ENCODE measurements at places on chromosomes 12 and 14.

GRCh38 chr12:52726451-52726850, 23.1 kb upstream of the KRT77 start:
- no peak for DNase-seq

- DNase-seq: no peak
Observed at GRCh38 chr14:72946491-72946890, 20.2 kb downstream of the DCAF4 start.

DNA sequence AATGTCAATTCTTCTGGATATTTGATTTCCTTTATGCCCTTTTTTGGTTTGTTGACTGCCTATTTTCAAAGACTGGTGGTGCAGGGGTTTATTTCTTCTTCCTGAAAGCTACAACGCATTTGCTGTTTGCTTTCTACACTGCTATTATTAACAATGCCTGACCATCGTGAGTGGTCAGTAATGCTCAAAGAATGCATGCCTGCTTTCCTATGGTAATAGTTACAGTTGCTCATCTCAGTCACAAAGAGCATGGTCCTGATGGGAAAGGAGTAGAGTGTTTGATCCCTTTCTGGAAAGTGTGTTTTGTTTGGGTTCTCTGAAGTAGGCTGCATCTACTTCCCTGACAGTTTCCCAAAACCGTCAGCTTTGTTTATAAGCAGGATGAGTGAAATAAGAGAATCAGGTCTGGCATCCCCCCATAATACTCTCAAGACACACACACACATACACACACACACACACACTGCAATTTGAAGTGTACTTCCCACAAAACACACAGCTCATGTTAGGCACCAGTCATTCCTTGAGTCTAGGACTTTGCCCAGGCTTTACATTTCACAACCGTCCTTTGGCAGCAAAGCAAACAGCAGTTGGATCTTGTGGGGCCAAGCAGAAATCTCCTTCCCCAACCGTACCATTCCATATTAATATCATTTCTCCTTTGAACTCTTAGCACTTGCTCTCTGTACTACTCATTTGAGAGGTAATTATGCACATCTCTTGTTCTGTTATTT, 56.6 kb downstream of the SUDS3 start:
- no peak for DNase-seq

- no peak for DNase-seq
Observed at GRCh38 chr12:21502872-21503271, 1.3 kb downstream of the GOLT1B start.

- no peak for DNase-seq
Observed at GRCh38 chr12:93497456-93497855, 30.1 kb downstream of the MRPL42 start.

- DNase-seq: no peak
Observed at GRCh38 chr12:45994736-45995135, 4.4 kb upstream of the SCAF11 start.

GRCh38 chr12:40587970-40588369, 104.3 kb upstream of the CNTN1 start:
- no peak for DNase-seq

DNA sequence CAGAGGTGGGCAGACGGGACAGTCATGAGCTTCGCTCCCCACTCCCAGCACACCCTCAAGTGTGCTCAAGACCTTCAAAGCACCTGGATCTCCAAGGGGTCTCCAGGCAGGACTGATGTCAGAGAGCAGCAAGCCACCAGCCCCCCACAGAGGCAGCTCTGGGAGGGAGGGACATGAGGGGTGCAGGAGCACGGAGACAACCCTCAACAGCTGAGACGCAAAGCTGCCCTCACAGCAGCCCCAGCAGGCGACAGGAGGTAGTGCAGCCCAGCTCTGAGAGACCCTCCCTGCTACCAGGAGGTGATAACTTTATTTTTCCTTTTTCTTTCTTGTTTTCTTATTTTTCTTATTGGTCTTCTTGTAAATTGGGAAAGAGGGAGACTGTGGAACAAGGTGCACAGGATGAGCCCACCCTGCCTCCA, 17.9 kb downstream of the SIVA1 start:
- no peak for DNase-seq

GRCh38 chr12:3491938-3492792, 1.2 kb downstream of the PRMT8 start:
- DNase-seq: peak; percentile 47

DNA sequence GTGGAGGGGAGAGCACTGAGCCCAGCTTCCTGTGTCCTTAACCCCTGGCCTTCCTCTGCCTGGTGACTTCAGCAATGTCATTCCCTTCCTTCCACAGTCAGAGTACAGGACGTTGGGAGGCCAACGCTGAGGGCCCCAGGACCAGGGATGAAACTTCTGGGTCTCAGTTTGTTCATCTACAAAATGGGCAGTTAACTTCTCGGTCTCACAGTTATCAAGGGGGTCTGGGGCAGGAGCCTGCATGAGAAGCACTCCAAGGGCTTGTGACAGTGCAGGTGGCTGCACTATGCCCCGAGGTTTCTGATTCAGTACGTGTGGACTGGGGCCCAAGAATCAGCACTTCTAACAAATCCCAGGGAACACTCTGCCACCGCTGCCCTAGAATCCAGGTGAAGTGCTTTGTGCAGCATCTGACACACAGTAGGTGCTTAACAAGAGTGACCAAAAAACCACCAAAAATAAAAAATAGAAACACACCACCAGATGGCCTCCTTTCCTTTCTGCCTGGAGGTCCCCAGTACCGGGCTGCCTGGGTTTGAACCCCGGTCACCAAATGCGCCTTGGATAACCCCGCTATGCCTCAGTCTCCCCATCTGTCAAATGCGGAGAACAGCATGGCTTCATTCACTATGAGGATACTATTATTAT, 80.4 kb downstream of the RFLNA start:
- DNase-seq: no peak

- DNase-seq: no peak
Observed at GRCh38 chr14:24725311-24725710, 91.3 kb upstream of the GZMB start.

- DNase-seq: no peak
Observed at GRCh38 chr14:49212721-49213120, 373.5 kb downstream of the RPS29 start.

- no peak for DNase-seq
Observed at GRCh38 chr12:130075497-130076076, 86.7 kb upstream of the FZD10 start.

GRCh38 chr14:97442363-97442762, 645.2 kb downstream of the VRK1 start:
- DNase-seq: no peak

- no peak for DNase-seq
Observed at GRCh38 chr12:91182636-91183455, at the start of gene DCN. TSS of gene DCN (minus strand) at chr12:91182817. CDS start at chr12:91178552, 4,265 bp downstream.

GRCh38 chr12:31362115-31362758, 36.3 kb upstream of the SINHCAF start:
- DNase-seq: no peak

DNA sequence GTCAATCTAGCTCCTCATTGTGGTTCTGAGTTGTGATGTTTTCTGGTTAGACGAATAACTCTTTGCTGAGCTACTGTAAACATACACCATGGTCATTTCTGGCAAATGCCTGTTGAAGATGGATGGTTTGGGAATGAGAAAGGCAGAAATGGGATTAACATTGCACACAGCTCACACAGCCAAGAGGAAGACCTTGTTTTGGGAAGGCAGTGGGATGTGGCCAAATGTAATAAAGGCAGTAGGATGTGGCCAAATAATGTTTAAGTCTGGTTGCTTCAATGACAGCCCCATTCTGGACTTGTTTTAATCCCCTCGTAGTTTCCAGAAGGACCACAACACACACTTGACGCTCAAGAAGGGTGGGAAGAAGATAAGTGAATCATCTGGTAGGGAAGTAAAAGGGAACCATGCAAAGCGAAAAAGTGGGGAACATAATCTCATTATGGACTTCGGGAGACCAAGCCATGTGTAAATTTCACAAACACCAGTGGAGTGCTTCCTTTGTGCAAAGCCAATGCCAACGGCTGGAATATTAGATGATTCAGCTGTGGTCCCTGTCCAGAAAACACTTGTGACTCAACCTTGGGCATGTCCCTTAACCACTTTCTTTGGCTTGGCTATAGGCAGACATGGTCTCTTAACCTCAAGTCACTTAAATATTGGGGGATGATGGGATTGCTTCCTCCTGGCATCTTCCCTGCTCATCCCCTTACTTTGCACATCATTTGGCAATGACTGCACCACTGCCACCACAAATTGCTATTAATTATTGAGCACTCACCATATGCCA, 284.4 kb upstream of the CRY1 start:
- no peak for DNase-seq

DNA sequence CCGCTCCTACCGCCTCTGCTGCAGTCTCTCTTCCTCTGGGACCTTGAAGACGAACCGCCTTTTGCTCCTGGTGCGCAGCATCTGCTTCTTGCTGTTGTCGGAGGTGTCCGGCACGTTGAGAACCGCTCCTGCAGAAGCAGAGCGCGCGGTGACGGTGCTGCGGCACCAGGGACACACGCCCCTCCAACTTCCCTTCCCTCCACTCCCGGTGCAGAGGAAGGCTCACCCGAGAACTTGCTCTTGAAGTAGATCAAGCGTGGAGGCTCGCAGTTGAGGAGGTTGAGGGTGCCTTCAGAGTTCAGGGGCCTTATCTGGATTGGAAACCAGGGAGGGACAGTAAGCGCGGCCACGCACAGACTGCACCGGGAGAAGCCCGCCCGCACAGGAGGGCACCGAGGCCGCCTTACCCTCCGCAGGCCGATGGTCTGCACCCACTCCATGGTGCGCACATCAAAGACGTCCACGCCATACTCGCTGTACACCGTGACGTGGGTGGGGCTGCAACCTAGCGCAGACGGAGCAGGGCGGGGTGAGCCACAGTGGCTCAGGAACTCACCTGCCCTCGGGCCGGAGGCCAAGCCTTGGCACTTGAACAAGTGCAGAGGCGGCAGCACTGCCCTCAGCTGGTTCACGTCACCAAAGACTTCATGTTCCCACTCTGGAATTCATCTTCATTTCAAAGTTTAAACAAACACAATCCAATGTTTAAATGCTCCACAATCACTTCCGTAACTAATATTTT, 17.5 kb downstream of the AMN start:
- no peak for DNase-seq

DNA sequence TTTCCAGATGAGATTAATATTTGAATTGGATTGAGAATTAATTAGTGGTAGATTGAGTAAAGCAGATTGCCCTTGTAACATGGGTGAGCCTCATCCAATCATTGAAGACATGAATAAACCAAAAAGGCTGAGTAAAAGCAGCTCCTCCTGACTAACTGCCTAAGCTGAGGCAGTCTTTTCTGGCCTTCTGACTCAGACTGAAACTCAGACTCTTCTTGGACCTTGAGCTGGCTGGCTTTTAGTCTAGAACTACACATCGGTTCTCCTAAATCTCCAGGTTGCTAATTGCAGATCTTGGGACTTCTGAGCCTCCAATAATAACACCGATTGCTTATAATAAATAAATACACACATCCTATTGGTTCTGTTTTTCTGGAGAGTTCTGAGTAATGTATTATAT, 24.0 kb downstream of the FKBP11 start:
- no peak for DNase-seq

- DNase-seq: peak; percentile 61
Observed at GRCh38 chr14:101087614-101088394, 184.3 kb upstream of the RTL1 start.

DNA sequence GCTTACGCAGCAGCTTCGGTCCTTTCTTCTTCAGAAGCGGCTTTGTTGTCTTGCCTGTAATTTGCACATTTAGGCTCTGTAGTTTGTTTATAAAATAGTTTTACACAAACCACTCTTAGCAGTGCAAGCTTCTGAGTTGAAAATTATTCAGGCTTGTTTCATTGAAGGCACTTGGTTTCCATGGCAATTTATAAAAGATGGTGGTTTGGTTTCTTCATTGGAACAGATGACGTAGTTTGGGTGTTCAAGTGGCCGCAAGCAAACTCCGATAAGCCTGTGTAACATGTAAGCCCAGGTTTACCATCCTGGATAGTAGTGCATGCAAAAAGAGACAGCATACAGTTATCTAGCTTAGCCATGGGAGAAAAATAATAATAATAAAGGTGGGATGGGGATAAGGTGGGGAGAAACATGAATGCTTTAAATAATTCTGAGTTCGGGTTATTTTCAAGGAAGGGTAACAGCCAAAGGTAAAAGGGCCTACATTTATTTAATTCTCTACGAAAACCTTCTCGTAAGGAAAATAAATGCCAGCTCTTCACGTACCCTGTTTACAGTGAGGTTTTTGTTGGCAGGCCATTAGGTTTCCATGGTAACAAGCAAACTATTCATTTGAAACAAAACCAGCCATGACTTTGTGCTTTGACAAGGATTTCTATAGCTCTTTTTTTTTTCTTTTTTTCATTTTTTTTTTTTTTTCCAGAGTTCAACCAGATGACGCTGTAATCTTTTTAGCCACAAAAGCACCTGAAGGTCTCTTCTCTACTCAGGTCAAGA, 189.6 kb upstream of the RPL10L start:
- no peak for DNase-seq

DNA sequence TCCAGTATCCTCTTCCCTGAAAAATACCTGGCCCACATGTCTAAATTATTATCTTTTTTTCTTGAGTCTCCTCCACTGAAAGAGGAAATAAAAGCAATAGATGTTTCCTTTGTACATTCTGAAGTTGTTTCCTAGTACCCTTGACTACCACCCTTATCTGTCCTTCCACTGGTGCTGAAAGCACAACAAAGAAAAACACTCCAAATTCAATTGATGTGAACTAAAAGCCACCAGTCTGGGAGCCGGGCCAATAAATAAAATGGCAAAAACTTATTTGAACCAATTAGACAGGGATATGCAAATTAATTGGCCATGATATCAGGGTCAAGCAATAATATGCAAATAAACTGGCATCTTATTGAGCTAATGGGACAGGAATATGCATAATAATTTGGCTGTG, 330.5 kb downstream of the PAWR start:
- no peak for DNase-seq

- DNase-seq: no peak
Observed at GRCh38 chr12:95733141-95733825, 57.3 kb downstream of the NTN4 start.

DNA sequence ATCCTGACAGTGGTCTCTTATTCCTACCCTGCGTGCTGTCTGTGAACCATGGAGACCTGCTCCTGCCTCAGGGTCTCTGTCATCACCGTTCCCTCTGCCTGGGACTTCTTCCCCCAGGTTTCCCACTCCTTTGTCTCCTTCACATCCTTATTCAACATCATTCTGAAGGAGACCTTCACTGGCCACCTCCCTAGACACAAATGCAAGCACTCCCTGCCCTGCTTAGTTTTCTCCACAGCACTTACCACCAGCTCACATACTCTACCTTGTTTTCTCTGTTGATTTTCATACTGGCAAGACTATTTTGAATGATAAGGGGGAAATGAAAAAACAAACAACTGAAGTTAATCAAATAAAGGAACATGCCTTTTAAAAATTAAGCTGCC, 192.8 kb downstream of the ANO6 start:
- no peak for DNase-seq

DNA sequence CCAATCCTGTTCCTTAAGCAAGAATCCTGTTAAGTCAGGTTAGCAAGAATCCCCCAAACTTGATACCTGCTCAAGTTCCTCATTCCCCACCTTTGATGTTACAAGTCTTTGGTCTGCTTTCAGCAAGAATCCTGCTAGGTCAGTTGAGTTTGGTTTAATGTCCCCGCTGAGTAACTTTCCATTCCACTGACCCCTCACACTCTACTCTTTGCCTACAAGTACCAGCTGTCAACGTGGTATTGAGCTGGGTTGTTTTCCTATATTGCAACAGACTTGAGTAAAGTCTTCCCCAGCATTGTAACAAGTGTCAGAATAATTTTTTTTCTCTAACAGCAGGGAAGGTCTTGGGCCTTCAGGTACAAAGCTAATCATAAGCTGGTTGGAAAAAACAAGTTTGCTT, 6.3 kb downstream of the PPM1H start:
- no peak for DNase-seq
